Activated CD4-positive, alpha-beta memory T cell treated with anti-CD3 and anti-CD28 coated beads, Interleukin-2, amount 10 ng/mL, durations not matched to agents 7 days and 5 days (primary cell): ENCODE measurements at places on chromosomes 4 and X. TPM values are rescaled to one million over a fixed set of nuclear protein-coding genes. Genes with fewer than 3 reads are reported as not detected.

GRCh38 chr4:32840461-32841189 lies 2120.5 kb downstream of the PCDH7 start:
- no peaks in the 10 kb centered on the region for H3K27me3 ChIP-seq
- no peak overlapping the region for H3K4me3 ChIP-seq
- no peaks in the 10 kb centered on the region for H3K4me1 ChIP-seq
- DNase-seq = no peak
- H3K27ac ChIP-seq = no peak overlapping the region

DNA sequence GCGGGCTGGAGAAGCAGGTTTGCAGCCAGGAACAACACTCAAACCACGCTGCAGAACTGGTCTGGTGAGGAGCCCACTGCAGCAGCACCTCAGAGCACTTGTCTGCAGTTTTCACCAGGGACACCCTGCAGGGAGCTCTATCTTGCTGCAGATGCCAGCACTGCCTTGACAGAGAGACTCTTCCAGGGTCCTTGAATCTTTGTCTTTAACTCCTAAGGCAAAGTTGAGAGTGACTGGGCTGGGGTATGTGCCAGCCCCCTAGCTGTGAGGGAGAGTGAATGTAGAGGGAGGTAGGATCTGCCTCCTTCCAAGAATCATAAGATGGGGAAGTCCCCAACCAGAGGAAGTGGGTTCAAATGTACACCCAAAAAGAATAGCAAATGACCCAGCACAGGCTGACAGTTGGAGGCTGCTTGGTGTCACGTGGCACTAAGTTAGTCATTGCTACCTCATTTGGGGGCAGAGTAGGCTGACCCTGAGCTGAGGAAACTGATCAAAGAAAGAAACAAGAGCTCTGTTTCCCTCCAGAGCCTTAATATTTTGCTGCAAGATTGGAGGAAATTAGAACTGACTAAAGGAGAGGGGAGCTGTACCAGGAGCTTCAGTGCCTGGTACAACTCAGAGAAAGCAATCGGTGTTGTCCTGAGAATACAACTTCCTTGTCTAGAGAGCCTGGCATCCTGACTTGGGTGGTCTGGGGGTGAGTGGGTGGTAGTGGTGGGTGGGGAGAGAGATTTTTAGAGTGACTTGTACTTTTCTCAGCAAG lies 28.2 kb upstream of the HUWE1 start:
- H3K27ac ChIP-seq = peak overlapping the region; percentile 100
- H3K4me3 ChIP-seq = peak overlapping the region; percentile 85
- peaks cover 22% of the 10 kb centered on the region for H3K36me3 ChIP-seq
- no peaks in the 10 kb centered on the region for H3K27me3 ChIP-seq
- peaks cover 60% of the 10 kb centered on the region for H3K4me1 ChIP-seq

- no peak for DNase-seq
- H3K4me3 ChIP-seq = no peak overlapping the region
- no peak overlapping the region for H3K27ac ChIP-seq
- no peaks in the 10 kb centered on the region for H3K4me1 ChIP-seq
- H3K36me3 ChIP-seq = no peaks in the 10 kb centered on the region
Measured at GRCh38 chr4:21366312-21366711, 582.3 kb downstream of the KCNIP4 start.

GRCh38 chrX:19879735-19880378 lies 7.5 kb downstream of the SH3KBP1 start:
- peaks cover 49% of the 10 kb centered on the region for H3K4me1 ChIP-seq
- no peak for DNase-seq
- peaks cover 28% of the 10 kb centered on the region for H3K36me3 ChIP-seq
- no peak overlapping the region for H3K27ac ChIP-seq
- H3K4me3 ChIP-seq = no peak overlapping the region
- H3K27me3 ChIP-seq = no peaks in the 10 kb centered on the region

- no peak for DNase-seq
- H3K36me3 ChIP-seq = no peaks in the 10 kb centered on the region
- H3K4me3 ChIP-seq = no peak overlapping the region
- H3K4me1 ChIP-seq = peaks cover 9% of the 10 kb centered on the region
- peaks cover 7% of the 10 kb centered on the region for H3K27me3 ChIP-seq
Measured at GRCh38 chr4:48913346-48913745, 6.8 kb upstream of the OCIAD2 start.

DNA sequence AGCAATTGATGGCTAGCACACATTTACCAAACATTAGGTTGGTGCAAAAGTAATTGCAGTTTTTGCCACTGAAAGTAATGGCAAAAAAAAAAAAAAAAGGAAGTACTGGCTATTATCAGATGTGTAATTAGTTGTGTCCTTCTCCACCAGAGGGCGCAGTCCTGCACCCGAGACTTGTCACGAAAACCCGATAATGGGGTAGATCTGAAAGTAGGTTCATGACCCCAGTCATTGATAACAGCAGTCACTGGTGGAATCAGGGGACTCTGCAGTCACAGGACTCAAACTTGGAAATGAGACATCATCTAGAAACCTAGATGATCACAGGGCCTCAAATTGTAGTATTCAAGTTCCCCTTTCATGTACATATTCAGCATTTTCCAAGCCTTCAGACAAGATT lies 13.1 kb upstream of the ACOT9 start:
- H3K27ac ChIP-seq = no peak overlapping the region
- H3K27me3 ChIP-seq = no peaks in the 10 kb centered on the region

GRCh38 chrX:130543603-130544325 lies 142.0 kb downstream of the RBMX2 start:
- no peak overlapping the region for H3K4me3 ChIP-seq
- no peaks in the 10 kb centered on the region for H3K36me3 ChIP-seq
- no peak for DNase-seq
- H3K27me3 ChIP-seq = peaks cover 6% of the 10 kb centered on the region
- no peak overlapping the region for H3K27ac ChIP-seq

GRCh38 chr4:36256398-36256891 lies 12.1 kb upstream of the ARAP2 start:
- H3K4me3 ChIP-seq = peak overlapping the region; percentile 70
- no peaks in the 10 kb centered on the region for H3K27me3 ChIP-seq
- DNase-seq = no peak
- peaks cover 20% of the 10 kb centered on the region for H3K36me3 ChIP-seq

GRCh38 chr4:24040811-24041210 lies 151.0 kb upstream of the PPARGC1A start:
- no peaks in the 10 kb centered on the region for H3K4me1 ChIP-seq
- H3K27ac ChIP-seq = no peak overlapping the region

Gene DCHS2
- not detected for total RNA-seq
